Natural killer cell (primary cell): ENCODE measurements at places on chromosomes 4 and X. TPM values are rescaled to one million over a fixed set of nuclear protein-coding genes. Genes with fewer than 3 reads are reported as not detected.
A peak's percentile ranks its signal among the peaks of the same experiment; 100 is the strongest.

NLRP2B gene
- total RNA-seq: not detected

PAGE1 gene
- total RNA-seq: not detected

DGAT2L6 gene
- not detected for total RNA-seq

PRSS12 gene
- not detected for total RNA-seq

RAB33A gene
- total RNA-seq: 4.4 TPM

GRCh38 chrX:65596270-65597034 lies 61.9 kb upstream of the LAS1L start:
- peak; percentile 80 for DNase-seq
- peaks cover 54% of the 10 kb centered on the region for H3K4me1 ChIP-seq
- no peaks in the 10 kb centered on the region for H3K36me3 ChIP-seq
- peak overlapping the region; percentile 97 for H3K27ac ChIP-seq
- no peak overlapping the region for H3K4me3 ChIP-seq

GRCh38 chrX:152810403-152810802 lies 20.2 kb downstream of the CETN2 start:
- H3K27me3 ChIP-seq: no peaks in the 10 kb centered on the region
- no peak overlapping the region for H3K27ac ChIP-seq
- H3K4me1 ChIP-seq: no peaks in the 10 kb centered on the region
- H3K36me3 ChIP-seq: no peaks in the 10 kb centered on the region
- DNase-seq: no peak
- H3K4me3 ChIP-seq: no peak overlapping the region

DNA sequence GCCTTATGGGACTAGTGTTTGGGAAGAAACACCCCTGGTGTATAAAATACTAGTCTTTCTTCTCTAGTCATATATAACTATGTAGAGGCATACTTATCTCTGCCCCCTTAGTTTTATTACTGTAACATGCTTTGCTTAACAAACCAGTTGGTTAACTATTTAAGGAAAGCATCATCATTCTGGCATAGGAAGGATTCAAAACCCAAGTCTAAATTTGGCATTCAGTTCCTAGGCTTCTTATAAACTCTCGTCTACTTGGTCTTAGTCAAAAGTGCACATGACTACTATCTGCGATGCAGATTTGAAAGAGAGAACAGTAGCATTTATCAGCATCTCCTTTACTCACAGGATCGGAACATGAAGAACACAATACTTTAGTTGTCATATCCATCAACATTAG lies 111.3 kb downstream of the MFAP3L start:
- H3K4me1 ChIP-seq: no peaks in the 10 kb centered on the region
- DNase-seq: no peak
- no peaks in the 10 kb centered on the region for H3K27me3 ChIP-seq
- H3K4me3 ChIP-seq: no peak overlapping the region
- no peaks in the 10 kb centered on the region for H3K36me3 ChIP-seq

GRCh38 chrX:156002507-156002906 lies 5.0 kb downstream of the IL9R start:
- H3K4me3 ChIP-seq: no peak overlapping the region
- no peaks in the 10 kb centered on the region for H3K36me3 ChIP-seq
- peaks cover 28% of the 10 kb centered on the region for H3K4me1 ChIP-seq
- no peak for DNase-seq
- H3K27ac ChIP-seq: no peak overlapping the region

DNA sequence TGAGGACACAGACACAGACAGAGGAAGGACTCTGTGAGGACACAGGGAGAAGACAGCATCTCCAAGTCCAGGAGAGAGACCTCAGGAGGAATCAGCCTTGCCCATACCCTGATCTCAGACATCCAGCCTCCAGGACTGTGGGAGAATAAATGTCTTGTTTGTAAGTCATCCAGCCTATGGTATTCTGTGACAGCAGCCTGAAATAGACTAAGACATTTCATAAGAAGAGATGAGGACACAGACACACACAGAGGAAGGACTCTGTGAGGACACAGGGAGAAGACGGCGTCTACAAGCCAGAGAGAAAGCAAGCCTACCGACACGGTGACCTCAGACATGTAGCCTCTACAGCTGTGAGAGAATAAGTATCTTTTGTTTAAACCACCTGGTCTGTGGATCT lies 112.1 kb downstream of the DHRSX start:
- H3K27ac ChIP-seq: no peak overlapping the region
- H3K27me3 ChIP-seq: no peaks in the 10 kb centered on the region
- H3K4me1 ChIP-seq: no peaks in the 10 kb centered on the region
- H3K4me3 ChIP-seq: no peak overlapping the region
- peaks cover 5% of the 10 kb centered on the region for H3K36me3 ChIP-seq

DNA sequence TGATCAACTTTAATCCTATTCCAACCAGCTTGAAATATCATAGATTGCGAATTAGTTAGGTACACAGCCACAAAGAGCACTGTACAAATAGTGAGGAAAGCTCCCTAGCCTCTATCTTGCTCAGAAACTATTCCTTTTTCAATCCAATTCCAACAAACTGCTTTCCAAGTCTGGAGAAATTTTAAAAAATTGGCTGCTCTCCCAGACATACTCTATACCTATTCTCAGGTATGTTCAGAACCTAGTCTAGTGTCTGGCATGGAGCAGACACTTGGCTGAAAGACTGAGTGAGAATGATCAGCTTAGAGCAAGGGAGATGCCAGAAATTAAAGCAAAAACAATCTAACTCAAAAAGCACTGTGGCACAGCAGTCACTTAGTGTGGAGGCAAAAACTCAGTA lies 105.9 kb downstream of the SLC10A7 start:
- no peak for DNase-seq
- H3K4me1 ChIP-seq: no peaks in the 10 kb centered on the region
- no peaks in the 10 kb centered on the region for H3K36me3 ChIP-seq
- H3K4me3 ChIP-seq: no peak overlapping the region
- no peak overlapping the region for H3K27ac ChIP-seq

DNA sequence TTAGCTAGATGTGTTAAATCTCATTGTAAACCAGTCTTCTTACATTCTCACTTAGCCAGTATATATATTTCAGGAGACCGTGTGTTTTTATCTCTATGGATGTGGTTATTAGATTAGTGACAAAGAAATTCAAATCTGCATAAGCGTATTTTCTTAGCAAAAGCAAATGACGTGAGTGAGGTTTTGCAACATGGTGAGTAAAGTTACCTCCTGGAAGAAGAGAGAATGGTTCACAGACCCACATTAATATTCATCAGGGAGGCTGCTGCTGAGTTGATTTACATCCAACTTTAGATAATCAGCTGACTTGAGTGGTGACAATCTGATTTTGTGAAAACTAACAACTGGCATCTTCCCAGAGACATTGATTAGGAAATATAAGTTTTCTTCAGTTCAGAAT lies 589.9 kb upstream of the GALNT7 start:
- no peak for DNase-seq
- H3K4me3 ChIP-seq: no peak overlapping the region
- H3K27me3 ChIP-seq: no peaks in the 10 kb centered on the region
- H3K4me1 ChIP-seq: no peaks in the 10 kb centered on the region
- no peak overlapping the region for H3K27ac ChIP-seq

DNA sequence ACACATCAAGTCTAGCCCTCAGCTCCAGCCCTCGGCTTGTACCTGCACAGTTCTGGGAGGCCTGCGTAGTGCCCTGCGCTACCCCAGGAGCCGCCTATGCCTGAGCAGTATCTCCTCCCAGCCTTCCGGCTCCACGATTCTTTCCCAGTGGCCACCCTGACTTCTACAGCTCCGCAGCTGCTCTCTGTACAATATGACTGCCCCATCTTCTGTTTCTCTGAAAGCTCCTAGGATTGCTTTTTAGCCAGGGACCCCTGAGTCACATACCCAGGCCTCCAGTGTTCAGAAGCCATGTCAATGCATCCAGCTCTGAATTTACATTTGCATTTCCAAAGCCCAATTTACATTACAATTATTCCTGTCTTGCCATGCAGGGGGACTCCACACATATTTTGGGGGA lies 135.5 kb downstream of the PJA1 start:
- H3K27me3 ChIP-seq: no peaks in the 10 kb centered on the region
- no peak overlapping the region for H3K4me3 ChIP-seq
- no peaks in the 10 kb centered on the region for H3K36me3 ChIP-seq
- no peaks in the 10 kb centered on the region for H3K4me1 ChIP-seq
- H3K27ac ChIP-seq: no peak overlapping the region

GRCh38 chr4:61275241-61275640 lies 75.1 kb downstream of the ADGRL3 start:
- DNase-seq: no peak
- H3K27me3 ChIP-seq: no peaks in the 10 kb centered on the region
- H3K4me3 ChIP-seq: no peak overlapping the region
- no peak overlapping the region for H3K27ac ChIP-seq
- H3K36me3 ChIP-seq: no peaks in the 10 kb centered on the region

DNA sequence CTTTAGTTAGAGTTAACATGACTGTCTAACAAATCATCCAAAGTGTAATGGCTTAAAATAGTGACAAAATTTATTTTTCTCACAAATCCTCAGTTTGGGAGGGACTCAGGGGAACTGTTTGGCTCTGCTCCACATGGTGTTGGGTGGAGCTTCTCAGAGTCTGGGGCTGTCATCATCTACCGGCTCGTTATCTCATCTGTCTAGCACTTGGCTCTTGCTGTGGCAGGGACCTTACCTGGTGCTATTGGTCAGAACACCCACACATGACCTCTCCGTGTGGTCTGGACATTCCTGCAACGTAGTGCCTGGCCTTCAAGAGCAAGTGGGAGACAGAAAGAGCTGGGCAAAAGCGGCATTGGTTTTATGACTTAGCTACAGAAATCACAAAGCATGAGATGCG lies 866.9 kb upstream of the FRG1 start:
- no peak for DNase-seq
- H3K4me1 ChIP-seq: no peaks in the 10 kb centered on the region
- no peaks in the 10 kb centered on the region for H3K27me3 ChIP-seq
- H3K4me3 ChIP-seq: no peak overlapping the region
- H3K36me3 ChIP-seq: no peaks in the 10 kb centered on the region

GRCh38 chr4:56742080-56742871 lies 61.2 kb upstream of the HOPX start:
- no peaks in the 10 kb centered on the region for H3K27me3 ChIP-seq
- no peak overlapping the region for H3K27ac ChIP-seq
- DNase-seq: no peak

DNA sequence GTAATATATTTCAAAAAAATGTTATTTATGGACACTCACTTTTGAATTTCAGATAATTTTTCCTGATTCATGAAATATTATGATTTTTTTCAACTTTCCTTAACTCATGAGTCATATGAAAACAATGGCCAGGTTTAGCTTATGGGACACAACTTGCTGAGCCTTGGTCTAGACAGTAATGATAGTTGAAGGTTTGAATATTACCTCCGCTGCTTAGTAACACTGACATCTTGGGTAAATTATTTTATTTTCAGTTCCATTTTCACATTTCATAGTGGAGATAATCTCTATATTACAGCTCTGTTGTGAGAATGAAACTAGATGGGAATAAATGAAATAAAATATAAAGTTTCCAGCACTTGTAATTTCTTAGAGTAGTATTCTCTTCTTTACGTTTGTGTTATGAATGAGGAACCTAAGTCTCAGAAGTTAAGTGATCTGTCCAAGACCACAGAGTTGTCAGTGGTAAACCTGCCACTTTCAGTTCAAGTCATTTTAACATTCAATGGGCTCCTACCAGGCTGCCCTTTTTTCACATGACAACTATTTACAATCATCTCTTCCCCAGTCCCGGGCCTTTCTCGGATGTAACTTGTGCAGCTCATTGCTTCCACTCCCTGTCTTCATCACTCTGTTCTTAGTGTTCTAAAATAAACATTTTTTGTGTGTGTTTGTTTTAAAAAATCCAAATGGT lies 46.8 kb upstream of the GC start:
- no peaks in the 10 kb centered on the region for H3K27me3 ChIP-seq
- no peak for DNase-seq
- H3K4me3 ChIP-seq: no peak overlapping the region
- H3K36me3 ChIP-seq: no peaks in the 10 kb centered on the region

DNA sequence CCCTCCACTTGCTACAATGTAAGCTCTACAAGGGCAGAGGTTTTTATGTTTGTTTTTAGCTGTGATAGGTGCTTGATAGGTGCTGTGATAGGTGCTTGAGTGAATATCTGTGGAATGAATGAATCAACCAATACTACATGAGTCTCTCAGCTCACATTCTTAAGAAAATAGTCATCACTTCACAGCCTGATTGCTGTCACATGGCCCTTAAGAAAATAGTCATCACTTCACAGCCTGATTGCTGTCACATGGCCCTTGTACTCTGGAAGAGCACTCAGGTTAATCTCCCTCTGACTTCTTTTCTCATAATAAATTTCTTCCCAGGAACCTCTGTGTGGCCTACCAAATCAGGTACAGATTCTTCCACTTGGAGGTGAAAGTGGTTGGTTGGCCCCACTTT lies 335.2 kb downstream of the TENM3 start:
- H3K36me3 ChIP-seq: no peaks in the 10 kb centered on the region
- H3K4me1 ChIP-seq: no peaks in the 10 kb centered on the region
- no peak overlapping the region for H3K4me3 ChIP-seq

DNA sequence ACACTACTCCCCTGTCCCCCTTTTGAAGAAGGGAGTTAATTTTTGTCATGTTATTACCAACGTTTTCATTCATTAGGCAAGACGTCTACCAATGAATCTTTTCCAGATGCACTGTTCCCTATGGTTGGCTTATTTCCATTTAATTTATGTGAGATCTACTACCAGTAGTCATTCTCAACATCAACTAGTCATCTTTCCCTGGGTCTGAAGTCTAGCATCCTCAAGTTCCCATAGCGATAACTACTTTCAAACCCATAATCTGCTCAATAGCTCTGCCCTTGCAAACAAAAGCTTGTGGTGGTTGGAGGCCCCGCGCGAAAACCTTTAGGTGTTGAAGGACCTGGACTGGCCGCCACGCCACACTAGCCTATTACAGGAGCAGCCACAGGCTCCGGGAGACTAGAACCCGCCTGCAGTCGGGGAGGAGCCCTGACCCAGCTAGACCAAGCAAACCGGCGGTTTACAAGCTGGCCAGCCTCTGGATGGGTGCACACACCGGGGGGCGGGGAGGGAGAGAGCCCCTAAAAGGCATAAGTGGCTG lies 746 bp downstream of the PPAT start:
- no peak for DNase-seq
- H3K4me1 ChIP-seq: peaks cover 18% of the 10 kb centered on the region
- no peaks in the 10 kb centered on the region for H3K36me3 ChIP-seq
- H3K4me3 ChIP-seq: peak overlapping the region; percentile 82
- no peaks in the 10 kb centered on the region for H3K27me3 ChIP-seq
- H3K27ac ChIP-seq: peak overlapping the region; percentile 89

- no peaks in the 10 kb centered on the region for H3K27me3 ChIP-seq
- no peak overlapping the region for H3K4me3 ChIP-seq
- no peak for DNase-seq
- no peak overlapping the region for H3K27ac ChIP-seq
Measured at GRCh38 chrX:7117587-7117986, 29.9 kb upstream of the STS start.

DNA sequence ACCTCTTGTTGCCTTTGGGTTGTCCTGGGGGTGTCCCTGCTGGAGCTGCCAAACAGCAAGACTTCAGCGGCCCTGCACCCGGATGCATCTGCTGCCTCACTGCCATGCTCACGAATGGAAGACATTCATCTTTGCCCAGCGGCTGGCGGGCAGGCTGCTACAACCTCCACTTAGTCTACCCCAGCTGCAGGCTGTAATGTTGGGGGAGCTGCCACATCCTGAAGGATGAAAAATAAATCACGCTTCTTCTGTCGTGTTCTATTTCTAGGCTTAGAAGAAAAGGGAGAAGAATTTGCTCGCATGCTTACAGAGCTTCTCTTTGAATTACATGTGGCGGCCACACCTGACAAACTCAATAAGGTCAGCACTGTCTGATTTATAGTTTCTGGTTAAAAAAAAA lies 61.4 kb downstream of the FAM114A1 start:
- no peak overlapping the region for H3K4me3 ChIP-seq
- H3K36me3 ChIP-seq: no peaks in the 10 kb centered on the region
- H3K27ac ChIP-seq: no peak overlapping the region

- no peaks in the 10 kb centered on the region for H3K36me3 ChIP-seq
- no peak overlapping the region for H3K4me3 ChIP-seq
- H3K27ac ChIP-seq: no peak overlapping the region
- no peak for DNase-seq
Measured at GRCh38 chrX:132470179-132470578, 18.7 kb downstream of the MBNL3 start.
